ENCODE measurements at places on chromosomes 3 and 15. TPM values are rescaled to one million over a fixed set of nuclear protein-coding genes. Genes with fewer than 3 reads are reported as not detected.

The GOLGA8G gene
- not detected for total RNA-seq

The MCF2L2 gene
- 0.55 TPM for total RNA-seq

The DOCK3 gene
- 0.35 TPM for total RNA-seq

The MITF gene
- 5.3 TPM for total RNA-seq

The TRAK1 gene
- 14.0 TPM for total RNA-seq

The FES gene
- 5.2 TPM for total RNA-seq

The AMOTL2 gene
- 35.7 TPM for total RNA-seq

The LTK gene
- total RNA-seq = 0.34 TPM

The CRABP1 gene
- 0.60 TPM for total RNA-seq

The CAPN3 gene
- total RNA-seq = 6.7 TPM

The STRIT1 gene
- total RNA-seq = not detected

The CD200 gene
- 2.5 TPM for total RNA-seq

The NME9 gene
- total RNA-seq = 0.93 TPM

The FRG2C gene
- not detected for total RNA-seq

The STX19 gene
- 1.9 TPM for total RNA-seq

The MYO5C gene
- 39.8 TPM for total RNA-seq

The MESP2 gene
- not detected for total RNA-seq

The RTP2 gene
- not detected for total RNA-seq

The SPSB4 gene
- 9.2 TPM for total RNA-seq

The SPTBN5 gene
- 0.60 TPM for total RNA-seq

The IL12A gene
- 0.08 TPM for total RNA-seq

The KBTBD8 gene
- total RNA-seq = 0.20 TPM

The EFCAB12 gene
- 0.94 TPM for total RNA-seq

The EHHADH gene
- total RNA-seq = 6.1 TPM

All from pancreas (tissue), 10 donors.